ENCODE measurements at places on chromosomes 12 and 14.

GRCh38 chr12:118520214-118521035, 144.1 kb downstream of the SUDS3 start:
- DNase-seq = peak; percentile 28

GRCh38 chr14:38808734-38809455, 294.1 kb downstream of the SEC23A start:
- DNase-seq = no peak

- DNase-seq = no peak
These were observed 9.5 kb upstream of the BEST3 start for GRCh38 chr12:69708649-69709048.

- DNase-seq = no peak
These were observed 4.1 kb upstream of the SLC7A7 start for GRCh38 chr14:22819151-22819988.

- no peak for DNase-seq
These were observed 6.0 kb downstream of the PAPLN start for GRCh38 chr14:73243341-73243740.

GRCh38 chr12:128267131-128267622, at the start of gene TMEM132C:
TSS of gene TMEM132C (plus strand) at chr12:128267170. CDS start at chr12:128267403, 233 bp downstream.
- no peak for DNase-seq

DNA sequence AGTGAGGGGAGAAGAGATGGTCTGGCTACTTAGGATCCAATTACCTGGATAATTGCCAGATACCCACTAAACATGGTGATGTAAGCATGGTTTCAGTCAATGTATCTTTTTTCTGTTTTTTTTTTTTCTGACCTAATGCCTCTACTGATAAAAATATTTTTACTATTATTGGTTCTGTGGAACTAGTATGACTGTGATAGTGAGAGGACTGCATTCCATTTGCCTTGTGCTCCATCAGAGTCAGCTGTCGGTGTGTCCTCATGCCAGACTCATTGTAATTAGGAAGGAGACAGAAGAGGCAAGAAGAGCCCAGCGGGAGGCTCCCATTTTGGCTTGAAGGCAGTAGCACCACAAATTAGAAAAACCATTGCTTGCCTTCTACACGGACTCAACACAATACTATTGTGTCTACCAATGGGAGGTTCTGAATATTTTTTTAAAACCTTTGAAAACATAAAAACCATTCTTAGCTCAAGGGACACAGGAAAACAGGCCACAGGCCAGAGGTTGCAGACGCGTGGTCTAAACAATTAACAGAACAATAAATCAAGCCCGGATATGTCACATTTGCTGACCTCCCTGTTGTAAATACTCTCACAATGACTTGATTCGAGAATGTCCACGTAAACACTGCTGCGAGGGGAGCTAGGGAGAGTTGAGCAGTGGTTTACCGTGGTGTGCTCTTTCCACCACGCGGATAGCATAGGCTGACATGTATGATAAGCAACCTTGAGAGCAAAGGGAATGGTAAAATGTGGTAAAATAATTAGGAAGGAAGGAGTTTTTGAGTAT, 13.5 kb upstream of the DCP1B start:
- DNase-seq = peak; percentile 44

DNA sequence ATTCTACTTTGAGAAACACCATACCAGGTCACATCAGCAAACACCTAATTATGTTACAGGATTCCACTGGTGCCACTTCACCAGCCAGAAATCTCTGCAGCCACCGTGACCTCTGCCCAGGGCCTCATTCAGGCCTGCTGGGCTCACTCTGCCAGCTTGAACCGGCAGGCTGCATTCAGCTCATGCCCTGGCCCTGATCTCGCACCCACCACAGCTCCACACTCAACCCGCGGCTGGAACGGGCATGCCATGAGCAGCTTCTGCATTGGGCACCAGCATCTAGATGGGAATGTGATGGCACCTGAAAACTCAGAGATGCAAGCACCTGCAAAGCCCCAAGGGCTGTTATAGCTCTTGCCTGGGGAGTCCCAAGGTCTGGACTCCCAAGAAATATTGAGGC, 168.7 kb downstream of the DPY19L2 start:
- DNase-seq = no peak

- no peak for DNase-seq
These were observed 8.1 kb upstream of the IRF2BPL start for GRCh38 chr14:77036484-77037214.

- DNase-seq = no peak
These were observed 13.8 kb downstream of the PRPF40B start for GRCh38 chr12:49636979-49637755.

GRCh38 chr12:114287821-114288525, 118.0 kb downstream of the TBX5 start:
- no peak for DNase-seq

GRCh38 chr12:63782466-63782865, 2.8 kb downstream of the RXYLT1 start:
- no peak for DNase-seq

GRCh38 chr12:128250096-128250495, 16.9 kb upstream of the TMEM132C start:
- DNase-seq = no peak

- no peak for DNase-seq
These were observed 486.2 kb downstream of the VRK1 start for GRCh38 chr14:97283426-97283825.

DNA sequence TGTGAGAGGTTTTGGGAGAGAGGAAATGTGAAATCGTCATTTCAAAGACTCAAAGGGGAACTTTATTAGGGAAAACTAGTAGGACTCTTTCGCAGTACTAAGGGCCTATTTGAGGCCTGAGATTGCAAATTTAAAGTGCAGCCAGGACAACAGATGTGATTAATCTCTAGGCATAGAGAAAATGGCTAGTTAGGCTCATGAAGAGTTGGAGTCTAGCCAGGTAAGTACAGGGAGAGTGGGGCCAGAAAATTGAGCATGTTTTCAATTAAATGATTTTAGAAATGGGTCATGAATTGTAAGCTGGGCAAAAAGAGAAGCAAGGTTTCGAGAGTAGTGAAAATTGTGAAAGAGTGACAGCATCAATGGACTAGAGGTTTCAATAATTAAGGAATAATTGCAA, 91.9 kb upstream of the LMNTD1 start:
- DNase-seq = no peak

DNA sequence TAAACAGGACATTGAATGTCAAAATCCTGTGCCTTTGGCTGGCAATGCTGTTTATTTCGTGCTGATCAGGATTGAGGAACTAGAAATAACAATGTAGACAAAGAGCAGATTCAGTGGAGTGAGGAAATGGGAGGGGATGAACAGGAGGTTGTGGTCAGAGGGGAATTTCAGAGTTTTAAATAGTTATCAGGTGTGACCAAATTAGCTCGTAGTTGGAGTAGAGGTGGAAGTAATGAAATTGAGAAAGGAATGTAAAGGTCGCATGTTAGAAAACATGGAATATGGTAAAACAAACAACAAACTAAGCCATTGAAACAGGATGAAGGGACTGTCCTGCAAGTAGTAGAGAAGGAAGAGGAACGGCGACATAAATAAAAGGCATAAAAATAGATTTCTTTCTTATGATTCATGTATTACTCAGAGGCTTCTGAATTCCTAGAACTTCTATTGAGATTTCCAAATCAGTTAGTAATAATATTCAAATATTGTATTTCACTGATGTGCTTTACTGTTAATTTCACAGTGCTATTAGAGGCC, 9.5 kb upstream of the SAV1 start:
- no peak for DNase-seq

GRCh38 chr12:67647181-67647798, 1.3 kb upstream of the DYRK2 start:
- DNase-seq = no peak

All from spinal cord (tissue), 10 donors.